ENCODE measurements at places on chromosomes 16 and 17.

GRCh38 chr16:12310286-12310685 is 333.8 kb downstream of the SNX29 start:
- no peak for DNase-seq

- DNase-seq: no peak
Observed at GRCh38 chr16:11407047-11407982, 62.1 kb downstream of the RMI2 start.

DNA sequence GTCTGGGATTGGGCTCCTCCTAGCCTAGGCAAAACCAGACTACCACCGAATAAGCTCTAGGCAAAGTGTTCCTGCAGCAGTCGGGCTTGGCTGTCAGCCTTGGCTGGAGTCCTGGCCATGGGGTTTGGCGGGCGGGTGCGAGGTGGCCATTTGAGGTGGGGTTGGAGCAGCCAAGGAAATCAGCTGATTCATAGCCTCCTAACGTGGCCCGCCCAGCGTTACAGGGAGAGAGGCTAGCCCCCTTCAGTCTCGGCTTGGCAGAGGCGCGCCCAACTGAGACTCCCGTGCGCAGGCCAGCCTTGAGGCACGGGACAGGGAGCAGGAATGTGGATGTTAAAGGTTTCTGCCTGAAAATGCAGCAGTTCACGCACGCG is 1.9 kb downstream of the PMP22 start:
- DNase-seq: peak; percentile 97

DNA sequence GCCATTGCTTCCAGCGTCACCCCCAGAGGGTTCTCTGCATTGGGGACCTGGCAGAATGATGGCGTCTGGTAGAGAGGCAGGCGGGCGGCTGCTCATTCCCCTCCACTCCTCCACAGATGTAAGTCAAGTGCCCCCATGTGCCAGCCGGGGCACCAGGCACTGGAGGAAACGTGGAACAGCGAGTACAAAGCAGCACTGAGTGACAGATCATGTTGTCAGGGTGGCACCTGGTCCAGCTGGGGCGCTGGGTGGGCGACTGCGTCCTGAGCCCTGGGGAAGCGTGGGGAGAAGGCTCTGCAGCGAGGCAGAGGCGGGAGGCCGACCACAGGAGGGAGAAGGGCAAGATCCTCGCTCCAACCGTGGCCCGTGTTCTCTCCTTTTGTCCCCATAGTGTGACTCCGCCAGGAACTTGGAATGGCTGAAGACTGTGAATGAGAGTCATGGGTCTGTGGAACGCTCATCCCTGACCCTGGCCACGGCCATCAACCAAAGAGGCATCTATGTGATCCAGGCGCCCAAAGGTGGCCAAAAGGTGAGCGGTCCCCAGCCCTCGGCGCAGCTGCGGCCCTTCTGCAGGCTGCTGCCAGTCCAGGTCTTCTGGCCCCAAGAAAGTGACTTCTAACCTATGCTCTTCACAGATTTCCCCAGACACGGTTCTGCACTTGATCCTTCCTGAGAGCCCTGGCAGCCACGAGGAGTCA is 76.7 kb downstream of the RNF213 start:
- no peak for DNase-seq

GRCh38 chr17:8375738-8376259 is 705 bp downstream of the KRABD2 start:
- DNase-seq: no peak

- DNase-seq: no peak
Observed at GRCh38 chr16:68985855-68986254, 119.6 kb upstream of the HAS3 start.

DNA sequence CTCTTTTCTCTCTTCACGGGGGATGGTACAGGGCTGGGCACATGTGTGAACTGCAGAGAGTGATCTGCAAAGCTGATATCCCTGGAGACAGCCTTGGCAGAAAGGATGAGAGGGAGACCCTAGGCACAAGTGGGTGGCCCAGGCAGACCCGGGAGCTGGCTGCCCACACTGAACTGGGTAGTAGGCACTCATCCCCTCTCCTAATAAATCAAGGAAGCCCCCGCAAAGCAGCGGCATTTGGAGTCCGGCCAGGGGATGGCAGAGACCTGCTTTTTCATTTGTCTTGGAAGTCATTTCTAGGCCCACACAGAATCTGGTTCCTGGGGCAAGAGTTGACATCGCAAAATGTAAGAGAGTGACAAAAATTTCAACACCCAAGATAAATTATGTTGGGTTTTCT is 3.0 kb upstream of the TFAP4 start:
- DNase-seq: no peak

DNA sequence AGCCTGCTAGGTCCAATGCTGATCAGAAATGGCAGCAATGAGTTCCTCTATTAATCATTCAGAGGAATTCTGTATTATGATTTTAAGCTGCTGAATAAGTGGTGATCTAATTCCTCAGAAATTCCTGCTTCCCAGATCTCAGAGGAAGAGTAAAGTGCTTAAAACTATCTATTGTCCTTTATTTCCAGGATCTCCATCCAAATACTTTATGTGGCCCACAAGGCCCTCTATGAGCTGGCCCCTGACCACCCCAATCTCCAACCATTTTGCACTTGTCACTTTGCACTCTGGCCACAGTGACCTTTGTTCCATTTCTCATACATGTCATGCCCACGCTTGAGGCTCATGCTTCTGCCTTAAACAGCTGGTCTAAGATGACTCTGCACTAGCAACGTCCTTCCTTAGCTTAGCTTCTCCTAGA is 93.7 kb downstream of the CA10 start:
- no peak for DNase-seq

DNA sequence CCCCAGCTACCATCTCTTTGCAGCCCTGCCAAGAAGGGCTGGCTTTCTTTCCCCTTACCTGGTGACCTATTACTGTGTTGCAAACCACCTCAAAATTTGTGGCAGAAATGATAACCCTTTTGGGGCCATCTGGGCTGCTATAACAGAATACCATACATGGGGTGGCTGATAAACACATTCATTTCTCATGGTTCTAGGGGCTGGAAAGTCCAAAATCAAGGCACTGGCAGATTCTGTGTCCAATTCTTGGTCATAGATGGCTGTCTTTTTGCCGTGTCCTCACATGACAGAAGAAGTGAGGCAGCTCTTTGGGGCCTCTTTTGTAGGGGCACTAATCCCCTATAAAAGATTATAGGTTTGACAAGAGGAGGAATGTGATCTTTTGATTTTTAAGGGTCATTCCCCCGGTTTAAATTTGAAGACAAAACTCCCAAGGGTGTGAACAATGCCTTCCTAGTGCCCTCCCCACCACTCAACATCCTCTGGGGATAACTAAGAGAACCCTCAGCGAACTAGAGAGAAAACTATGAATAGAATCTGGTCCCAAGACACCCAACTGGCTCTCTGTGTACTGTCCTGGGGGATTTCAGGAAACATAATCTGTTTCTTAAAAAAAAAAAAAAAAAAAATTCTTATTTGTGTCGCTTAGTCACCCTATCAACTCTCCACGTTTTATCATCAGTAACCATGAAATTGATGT is 1.7 kb upstream of the METTL22 start:
- no peak for DNase-seq

DNA sequence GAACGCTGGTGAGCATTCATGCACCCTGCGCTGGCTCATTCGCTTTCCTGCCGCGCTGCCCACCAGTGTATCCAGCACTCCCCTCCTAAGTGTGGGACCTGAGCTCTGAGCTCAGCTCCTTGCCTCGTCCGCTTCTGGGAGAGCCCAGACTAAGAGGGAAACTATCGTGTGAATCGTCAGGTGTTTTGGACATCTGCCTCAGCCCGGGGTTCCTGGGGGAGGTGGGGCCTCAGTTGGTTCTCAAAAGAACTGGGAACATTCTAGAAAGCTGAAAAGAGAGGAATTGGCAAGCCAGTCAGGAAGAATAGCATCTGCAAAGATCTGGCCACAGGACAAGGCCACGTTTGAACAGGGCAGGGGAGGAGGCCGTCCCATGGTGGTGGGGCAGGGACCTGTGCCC is 205.4 kb upstream of the CIBAR2 start:
- DNase-seq: no peak

DNA sequence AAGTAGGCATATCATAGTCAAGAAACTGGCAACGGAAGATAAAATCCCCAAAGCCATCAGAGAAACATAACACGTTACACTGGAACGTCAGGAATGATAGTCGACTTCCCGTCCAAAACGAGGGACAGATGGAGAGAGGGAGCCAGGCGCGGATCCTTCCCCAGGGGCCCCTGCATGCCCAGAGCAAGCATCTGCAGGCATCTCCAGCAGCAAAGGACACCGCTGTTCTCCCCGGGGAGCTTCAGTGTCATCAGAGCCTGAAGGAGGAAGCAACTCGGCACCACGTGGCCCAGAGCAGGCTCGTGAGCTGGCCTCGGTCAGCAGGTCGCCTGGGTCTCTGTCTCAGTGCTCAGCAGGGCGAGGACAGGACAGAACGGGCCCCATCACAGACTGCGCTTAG is 50.1 kb downstream of the LMF1 start:
- no peak for DNase-seq

DNA sequence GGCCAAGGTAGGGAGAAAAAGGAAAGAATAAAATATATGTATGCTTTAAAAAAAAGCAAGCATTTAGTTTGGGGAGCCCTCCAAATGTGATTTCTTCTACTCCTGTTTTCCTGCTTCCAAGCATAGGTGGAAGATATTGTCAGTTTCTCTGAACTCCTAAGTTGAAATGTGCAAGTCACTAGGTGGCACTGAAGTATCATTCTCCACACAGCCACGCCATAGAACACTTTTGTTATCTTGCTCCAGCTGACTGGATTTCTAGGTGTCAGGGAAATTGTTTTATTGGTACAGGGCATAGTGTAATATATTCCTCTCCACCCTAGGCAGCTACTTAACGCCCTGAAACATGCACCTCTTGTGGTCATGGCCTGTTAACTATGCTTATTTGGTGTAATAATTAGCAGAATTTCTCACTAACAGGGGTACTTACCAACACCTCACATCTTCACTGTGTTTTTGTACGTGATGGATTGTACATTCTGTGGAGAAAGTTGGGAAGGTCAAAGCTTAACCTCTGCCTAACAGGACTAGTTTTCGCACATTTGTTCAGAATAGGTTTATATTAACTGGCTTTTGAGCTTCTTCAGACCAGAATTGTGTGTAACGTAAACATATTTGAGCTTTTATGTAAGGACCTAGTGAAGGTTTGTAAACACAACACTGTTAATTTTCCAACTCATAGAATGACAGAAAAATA is 69.3 kb downstream of the FTO start:
- no peak for DNase-seq

GRCh38 chr16:58044266-58045019 is 18.9 kb downstream of the MMP15 start:
- no peak for DNase-seq

DNA sequence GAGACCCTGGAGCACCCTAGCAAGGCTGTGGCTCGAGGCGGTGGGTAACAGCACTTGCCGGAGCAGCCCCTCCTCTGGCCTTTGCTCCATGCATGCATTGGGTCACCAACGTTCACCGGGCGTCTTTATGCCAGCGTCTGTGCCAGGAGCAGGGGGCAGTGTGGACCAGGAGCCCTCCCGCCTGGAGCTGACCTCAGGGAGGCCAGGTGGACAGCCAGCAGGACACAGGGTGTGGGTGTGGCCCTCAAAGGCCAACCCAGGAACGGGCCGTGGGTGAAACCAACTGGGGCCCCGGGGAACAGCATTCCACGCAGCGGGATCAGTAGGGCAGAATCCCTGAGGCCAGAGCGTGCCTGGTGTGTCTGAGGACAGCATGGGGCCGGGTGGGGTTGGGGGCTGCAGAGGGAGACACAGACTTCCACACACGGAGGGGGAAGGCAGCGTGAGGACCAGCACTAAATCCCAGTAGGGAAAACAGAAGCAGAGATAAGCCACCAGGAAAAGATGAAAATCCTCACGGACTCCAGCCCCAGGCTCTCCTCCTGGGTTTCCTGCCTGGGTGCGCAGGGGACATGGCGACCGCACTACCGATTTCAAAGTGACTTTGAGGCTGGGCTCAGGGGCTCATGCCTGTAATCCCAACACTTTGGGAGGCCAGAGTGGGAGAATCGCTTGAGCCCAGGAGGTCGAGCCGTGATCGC is 2.9 kb upstream of the CD7 start:
- no peak for DNase-seq

DNA sequence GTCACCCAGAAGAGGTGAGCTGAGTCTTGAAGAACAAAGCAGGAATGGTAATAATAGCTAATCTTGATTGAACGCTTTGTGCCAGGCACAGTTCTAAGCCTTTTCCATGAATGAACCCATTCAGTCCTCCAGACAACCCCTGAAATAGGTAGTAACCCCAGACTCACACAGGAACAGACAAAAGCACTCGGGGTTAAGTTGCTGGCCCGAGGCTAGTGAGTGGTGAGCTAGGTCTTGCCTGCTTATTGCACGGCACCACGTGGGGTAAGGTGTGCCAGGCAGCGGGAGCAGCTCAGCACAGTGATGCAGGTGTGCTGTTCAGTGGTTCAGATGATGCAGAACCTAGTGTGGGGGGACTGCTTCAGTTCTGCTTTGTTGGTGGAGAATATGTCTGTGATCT is 181.6 kb downstream of the RAB11FIP4 start:
- no peak for DNase-seq

- DNase-seq: no peak
Observed at GRCh38 chr16:17519101-17519955, 48.6 kb upstream of the XYLT1 start.

DNA sequence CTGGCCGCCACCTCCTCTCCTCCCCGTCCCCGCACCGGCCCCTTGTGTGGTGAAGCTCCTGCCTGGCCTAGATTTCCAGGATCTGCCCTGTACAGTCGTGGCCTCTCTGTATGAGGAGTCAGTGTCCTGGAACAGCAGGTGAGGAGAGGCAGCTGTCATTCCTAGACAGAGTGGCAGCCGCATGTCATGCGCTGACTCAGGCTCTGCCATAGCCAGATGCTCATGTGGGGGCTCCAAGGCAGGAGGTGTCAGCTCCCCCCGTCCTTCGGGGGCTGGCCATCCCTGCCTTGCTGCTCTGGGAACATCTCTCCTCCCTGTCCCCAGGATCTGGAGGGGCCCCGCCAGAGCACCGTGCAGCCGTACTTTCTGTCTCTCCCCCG is 60.4 kb downstream of the BAIAP2 start:
- DNase-seq: no peak

DNA sequence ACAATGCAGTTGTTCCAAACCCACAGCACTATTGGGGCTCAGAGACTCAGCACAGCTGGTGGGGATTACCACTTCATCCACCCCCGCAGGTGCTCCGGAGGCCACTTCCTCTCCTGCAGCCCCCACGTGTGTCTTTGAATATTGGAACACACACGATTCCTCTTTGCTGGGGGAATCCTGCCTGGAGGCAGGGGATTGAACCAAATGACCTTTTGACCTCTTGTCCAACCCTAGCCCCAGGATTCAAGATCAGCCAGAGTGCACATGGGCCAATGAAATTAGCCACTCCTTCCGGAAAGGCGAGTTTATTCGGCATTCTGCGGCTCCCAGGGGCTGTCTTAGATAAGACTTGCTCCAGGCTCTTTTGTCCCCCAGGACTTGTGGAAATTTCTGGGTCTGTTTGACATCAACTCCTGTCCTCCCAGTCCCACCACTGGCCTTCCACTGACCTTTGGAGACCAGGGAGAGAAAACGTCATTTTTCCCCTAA is 350.2 kb downstream of the FOXL1 start:
- no peak for DNase-seq

- DNase-seq: no peak
Observed at GRCh38 chr17:31915456-31916100, 14.1 kb upstream of the UTP6 start.
